ENCODE measurements at places on chromosomes 1 and 21.
A peak's percentile ranks its signal among the peaks of the same experiment; 100 is the strongest.

GRCh38 chr21:45308194-45309068 is 20.7 kb upstream of the POFUT2 start:
- DNase-seq = peak; percentile 63

- no peak for DNase-seq
These were observed 515.6 kb downstream of the LMO4 start for GRCh38 chr1:87844251-87844650.

DNA sequence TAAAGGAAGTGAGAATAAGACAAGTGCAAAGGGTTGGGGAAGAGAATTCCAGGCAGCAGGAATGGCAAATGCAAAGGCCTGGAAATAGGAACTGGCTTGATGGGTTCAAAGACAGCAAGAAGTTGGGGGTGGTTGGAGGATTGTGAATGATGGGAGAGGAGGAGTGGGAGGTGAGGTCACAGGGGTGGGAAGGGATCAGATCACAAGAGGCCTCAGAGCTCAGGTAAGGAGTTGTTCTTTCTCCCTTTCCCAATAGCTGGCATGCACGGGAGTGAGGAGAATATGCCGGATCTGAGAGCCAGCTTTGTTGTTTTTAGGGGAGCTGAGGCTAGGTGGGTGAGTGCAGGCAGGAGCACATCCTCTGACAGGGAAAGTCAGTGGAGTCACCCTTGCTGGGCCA is 94.0 kb upstream of the RAB3GAP2 start:
- DNase-seq = no peak

DNA sequence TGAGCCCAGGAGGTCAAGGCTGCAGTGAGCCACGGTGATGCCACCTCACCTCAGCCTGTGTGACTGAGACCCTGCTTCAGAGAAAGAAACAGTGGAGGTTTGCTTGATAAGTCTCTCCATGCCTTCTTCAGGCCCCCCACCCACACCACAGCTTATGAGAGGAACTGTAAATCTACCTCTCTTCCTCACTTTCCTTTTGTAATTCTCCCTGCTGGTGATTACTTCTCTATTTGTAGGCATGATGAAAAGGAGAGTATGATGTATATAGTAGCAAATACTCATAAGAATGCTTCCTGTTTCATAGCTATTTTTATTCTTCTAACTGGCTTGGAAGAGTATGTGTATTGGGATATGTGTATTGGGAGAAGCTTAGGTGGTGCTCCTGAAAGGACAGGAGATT is 186.3 kb downstream of the VPS13D start:
- no peak for DNase-seq

GRCh38 chr1:201970334-201971159 is 11.9 kb upstream of the RNPEP start:
- DNase-seq = no peak

DNA sequence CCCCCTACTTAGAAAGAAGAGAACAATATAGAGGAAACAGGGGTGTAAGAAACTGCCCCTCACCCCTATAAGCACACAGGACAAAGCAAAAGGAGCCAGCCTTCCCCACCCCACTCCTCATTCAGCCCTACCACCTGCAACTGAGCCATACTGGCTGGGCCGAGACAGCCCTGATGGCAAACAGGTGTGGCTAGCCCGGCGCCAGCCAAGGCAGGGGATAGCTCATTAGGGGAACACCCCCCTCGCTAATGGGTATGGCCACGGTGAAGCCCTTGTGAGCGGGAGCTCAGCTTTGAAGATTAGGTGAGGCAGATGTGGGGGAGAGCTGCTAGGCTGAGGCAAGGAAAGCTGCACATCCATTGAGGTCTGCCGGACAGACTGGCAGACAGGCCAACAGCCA is 65.5 kb downstream of the ERI3 start:
- no peak for DNase-seq

GRCh38 chr1:174954671-174955669 is 44.8 kb upstream of the CACYBP start:
- no peak for DNase-seq

DNA sequence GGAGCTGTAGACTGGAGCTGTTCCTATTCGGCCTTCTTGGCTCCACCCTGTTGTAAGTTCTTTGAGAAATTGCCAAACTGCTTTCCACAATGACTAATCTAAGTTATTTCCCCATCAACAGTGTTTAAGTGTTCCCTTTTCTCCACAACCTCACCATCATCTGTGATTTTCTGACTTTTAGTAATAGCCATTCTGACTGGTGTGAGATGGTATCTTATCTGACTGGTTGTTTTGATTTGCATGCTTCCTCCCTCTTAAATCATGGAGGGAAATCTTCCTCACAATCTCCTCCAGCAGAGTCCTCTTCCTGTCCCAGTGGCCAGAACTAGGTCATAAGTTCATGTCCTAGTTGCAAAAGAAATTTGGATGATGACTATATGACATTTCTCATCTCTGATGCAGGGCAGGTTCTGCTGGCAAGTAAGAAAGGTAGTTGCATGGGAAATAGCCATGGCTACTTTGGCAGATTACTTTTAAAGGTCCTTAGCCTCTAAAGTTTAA is 294.0 kb downstream of the LRRC40 start:
- DNase-seq = no peak

GRCh38 chr1:53480678-53481077 is 21.5 kb downstream of the DMRTB1 start:
- DNase-seq = no peak

All from left ventricle myocardium superior (tissue), 1 donor.